ENCODE measurements at places on chromosomes 13 and 19.

DNA sequence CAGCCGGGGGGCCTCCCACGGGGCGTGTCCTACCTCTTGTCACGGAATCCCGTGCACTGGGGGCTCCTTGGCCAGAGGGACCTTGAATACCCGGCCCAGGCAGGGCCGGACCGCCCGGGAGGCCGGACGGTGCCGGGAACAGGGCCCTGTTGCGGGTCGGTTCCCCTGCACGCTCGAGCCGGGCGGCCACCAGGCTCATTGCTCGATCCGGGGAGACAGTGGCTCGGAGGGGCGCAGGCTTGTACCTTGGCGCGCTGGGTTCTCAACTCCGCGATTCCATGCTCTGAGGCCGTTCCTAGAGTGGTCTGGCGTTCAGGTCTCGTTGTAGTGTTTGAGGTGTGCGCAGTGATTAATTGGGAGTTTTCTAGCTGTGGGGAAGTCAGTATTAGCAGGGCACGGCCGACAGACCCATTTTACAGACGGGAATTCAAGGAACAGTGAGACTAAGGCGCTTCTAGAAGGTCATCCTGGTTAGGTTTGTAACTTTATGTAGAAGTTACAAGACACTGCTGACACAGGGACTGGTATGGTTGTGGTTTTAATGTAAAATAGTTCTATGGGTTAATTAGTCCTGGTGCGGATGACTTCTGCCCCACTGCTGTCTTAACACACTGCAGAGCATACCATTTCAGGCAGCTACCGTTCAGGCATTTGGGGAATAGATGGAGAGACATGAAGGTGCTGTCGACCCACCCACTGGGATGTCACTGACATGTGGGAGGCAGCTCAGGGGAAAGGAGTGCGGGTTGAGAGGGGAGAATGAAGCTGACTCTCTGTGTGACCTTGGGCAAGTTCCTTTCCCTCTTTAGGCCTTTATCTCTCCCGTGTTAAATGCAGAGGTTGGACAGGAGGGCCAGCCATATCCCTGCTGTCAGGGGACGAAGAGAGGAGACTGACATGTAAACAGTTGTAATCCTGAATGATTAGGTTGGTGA lies 592 bp downstream of the CLPTM1 start:
- no peak for DNase-seq

GRCh38 chr13:74920361-74920760 lies 561.6 kb downstream of the TBC1D4 start:
- no peak for DNase-seq

DNA sequence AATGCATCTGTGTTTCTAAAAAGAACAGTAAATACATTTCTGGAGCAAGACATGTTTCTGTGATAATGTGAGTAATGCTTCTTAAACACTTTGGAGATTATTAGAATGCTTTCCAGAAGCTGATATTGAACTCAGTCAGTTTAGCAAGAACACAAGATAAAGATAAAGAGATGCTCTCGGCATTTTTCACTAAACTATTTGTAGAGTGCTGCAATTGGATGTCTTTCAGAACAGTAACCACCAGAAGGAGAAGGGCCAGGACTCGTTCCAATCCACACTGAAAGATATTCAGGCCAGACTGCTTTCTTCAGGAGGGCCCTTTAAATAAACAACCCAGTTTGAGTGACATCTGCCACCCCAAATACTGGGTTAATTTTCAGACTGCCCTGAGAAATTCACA lies 456.0 kb downstream of the TBC1D4 start:
- no peak for DNase-seq

DNA sequence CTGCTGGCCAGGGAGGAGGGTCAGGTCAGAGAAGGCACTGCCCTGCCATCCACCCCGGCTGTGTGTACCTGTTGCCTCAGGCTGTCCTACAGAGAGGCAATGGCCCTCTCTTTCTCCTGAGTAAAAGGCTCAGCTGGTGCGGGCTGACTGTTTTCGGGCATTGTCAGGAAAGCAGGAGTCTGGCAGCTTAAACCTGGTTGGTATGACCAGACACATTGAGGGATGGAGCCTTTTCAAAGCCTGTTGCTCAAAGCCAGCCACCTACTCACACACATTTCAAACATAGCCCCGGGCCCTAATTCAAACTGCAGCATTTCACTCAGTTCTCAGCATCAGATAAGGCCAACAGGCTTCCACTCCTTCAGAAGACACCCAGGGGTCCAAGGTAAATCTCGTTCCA lies 61.8 kb upstream of the PDX1 start:
- DNase-seq = no peak

DNA sequence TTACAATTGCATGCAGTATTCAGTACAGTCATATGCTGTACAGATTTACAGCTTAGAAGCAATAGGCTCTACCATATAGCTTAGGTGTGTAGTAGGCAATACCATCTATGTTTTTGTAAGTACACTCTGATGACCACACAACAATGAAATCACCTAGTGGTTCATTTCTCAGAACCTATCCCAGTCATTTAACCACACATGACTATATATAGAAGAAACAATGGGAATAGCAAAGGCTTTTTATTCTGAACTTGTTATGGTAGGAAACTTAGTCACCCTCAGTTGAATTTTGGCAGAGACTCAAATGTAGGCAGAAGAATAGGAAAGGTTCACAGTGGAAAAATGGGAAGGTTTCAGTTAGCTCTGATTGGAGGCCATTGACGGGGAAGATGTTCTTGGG lies 1075.1 kb upstream of the MIR17HG start:
- DNase-seq = no peak

All from NCI-H187 treated with DMSO at 0.1 percent for 48 hours (cell line).